ENCODE measurements at places on chromosomes 7 and 10.

DNA sequence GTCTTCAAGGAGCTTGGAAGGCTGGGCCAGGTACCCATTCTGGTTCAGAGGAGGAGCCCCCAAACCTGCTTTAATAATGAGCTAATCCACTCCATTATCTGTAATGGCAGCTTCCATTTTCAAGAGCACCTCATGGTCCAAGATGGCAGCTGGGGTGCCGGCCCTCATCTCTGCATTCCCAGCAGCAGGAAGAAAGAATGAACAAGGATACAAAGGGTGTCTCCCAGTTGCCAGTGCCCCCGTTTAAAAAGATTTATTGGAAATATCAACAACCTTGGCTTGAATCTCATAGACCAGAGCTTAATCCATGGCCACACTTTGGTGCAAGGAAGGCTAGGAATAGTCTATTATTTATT is 8.5 kb downstream of the LAT2 start:
- no peak overlapping the region for H3K27ac ChIP-seq
- no peaks in the 10 kb centered on the region for H3K36me3 ChIP-seq
- H3K4me3 ChIP-seq, result no peak overlapping the region
- no peak for DNase-seq
- no peaks in the 10 kb centered on the region for H3K27me3 ChIP-seq

DNA sequence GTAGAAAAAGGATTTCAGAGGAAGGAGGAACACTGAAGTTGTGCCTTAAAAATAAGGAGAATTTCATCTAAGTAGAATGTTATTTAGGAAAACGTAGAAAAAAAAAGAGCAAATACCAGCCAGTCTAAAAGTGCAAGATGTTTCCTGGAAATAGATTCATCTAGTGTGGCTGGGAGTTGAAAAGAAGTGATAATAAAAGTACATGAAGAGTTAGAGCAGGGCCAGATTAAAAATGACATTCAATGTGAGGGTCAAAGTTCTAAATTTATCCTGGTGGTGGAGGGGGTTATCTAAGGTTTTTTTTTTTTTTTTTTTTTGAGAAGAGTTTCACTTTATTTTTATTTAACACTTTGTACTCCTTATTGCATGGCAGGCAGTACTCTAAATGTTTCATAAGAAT is 289.3 kb downstream of the MDFIC start:
- H3K36me3 ChIP-seq, result no peaks in the 10 kb centered on the region
- H3K27ac ChIP-seq, result no peak overlapping the region
- no peak for DNase-seq

- no peak overlapping the region for H3K27ac ChIP-seq
- H3K36me3 ChIP-seq, result no peaks in the 10 kb centered on the region
- no peak overlapping the region for H3K4me3 ChIP-seq
- no peaks in the 10 kb centered on the region for H3K27me3 ChIP-seq
Measured at GRCh38 chr7:46478046-46478445, 557.0 kb upstream of the IGFBP3 start.

DNA sequence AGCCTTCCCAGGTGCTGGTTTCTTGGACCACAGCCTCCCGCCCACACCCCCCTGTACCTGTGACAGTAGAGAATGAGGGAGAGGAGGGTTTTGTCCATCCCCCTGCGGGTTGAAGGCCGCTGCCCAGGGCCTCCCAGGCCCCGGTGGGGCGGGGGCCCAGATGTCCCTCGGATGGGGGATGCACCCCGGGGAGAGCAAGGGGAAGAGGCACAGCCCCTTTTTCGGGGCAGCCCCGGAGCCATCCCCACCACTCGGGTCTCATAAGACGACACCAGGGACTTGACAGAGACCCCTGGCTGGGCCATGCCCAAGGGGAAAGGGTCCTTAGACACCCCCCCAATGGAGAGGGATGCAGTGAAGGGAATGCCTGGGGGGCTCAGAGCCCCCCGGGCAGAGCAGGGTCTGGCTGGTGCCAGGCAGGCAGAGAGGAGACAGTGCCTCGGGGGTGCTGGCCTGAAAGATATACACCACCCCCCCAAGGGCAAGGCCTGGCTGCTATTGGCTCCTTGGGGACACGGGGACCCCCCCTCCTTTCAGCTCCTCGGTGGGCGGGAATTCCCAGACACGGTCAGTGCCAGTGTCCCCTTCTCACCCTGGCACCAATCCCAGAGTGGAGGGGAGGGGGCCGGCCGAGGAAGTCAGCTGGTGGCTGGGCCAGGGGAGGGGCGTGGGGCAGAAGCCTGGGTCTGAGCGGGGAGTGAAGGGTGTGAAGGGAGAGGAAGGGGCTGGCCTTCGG is 3.7 kb upstream of the SPACDR start:
- DNase-seq, result no peak
- H3K4me3 ChIP-seq, result no peak overlapping the region
- H3K27ac ChIP-seq, result no peak overlapping the region
- H3K4me1 ChIP-seq, result peaks cover 10% of the 10 kb centered on the region
- no peaks in the 10 kb centered on the region for H3K27me3 ChIP-seq

GRCh38 chr7:15508258-15508657 is 53.6 kb downstream of the AGMO start:
- no peaks in the 10 kb centered on the region for H3K4me1 ChIP-seq
- no peak overlapping the region for H3K27ac ChIP-seq
- H3K4me3 ChIP-seq, result no peak overlapping the region
- no peak for DNase-seq
- no peaks in the 10 kb centered on the region for H3K27me3 ChIP-seq

DNA sequence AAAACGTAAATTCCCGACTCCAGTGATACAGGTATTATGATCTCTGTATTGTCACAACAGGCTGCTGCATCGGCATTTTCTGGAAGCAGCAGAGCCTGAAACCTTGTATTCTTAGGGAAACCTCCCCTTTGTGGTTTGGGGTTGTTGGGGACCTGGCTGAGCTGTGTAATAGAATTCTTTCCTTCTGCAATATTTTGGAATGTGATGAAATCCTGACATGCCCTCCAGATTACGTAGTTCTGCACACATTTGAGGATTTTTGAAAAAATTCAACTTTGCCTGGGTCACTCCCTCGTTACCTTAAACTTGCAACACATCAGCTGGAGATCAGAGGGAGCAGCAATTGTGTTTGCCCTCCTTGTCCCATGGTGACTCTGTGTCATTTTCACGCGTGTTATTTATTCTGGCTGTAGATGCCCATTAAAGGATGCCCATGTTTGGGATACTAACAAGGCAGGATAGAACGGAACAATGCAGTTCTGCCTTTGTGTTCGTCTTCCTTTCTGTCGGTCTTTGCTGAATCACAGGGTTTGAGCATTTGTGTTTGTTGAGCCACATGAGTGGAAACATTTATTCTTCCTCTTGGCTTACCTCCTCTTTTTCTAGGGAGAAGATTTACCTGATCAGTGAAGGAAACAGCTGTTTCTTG is 181.7 kb downstream of the TCF7L2 start:
- DNase-seq, result no peak
- H3K27me3 ChIP-seq, result no peaks in the 10 kb centered on the region
- no peaks in the 10 kb centered on the region for H3K4me1 ChIP-seq
- H3K4me3 ChIP-seq, result no peak overlapping the region
- peaks cover 17% of the 10 kb centered on the region for H3K36me3 ChIP-seq
- H3K27ac ChIP-seq, result no peak overlapping the region

GRCh38 chr7:34282271-34282670 is 375.7 kb upstream of the NPSR1 start:
- DNase-seq, result no peak
- H3K27me3 ChIP-seq, result no peaks in the 10 kb centered on the region
- no peaks in the 10 kb centered on the region for H3K36me3 ChIP-seq
- no peak overlapping the region for H3K4me3 ChIP-seq

GRCh38 chr7:77442636-77443035 is 26.5 kb upstream of the GSAP start:
- DNase-seq, result no peak
- H3K27me3 ChIP-seq, result no peaks in the 10 kb centered on the region
- H3K4me3 ChIP-seq, result no peak overlapping the region
- H3K27ac ChIP-seq, result no peak overlapping the region

DNA sequence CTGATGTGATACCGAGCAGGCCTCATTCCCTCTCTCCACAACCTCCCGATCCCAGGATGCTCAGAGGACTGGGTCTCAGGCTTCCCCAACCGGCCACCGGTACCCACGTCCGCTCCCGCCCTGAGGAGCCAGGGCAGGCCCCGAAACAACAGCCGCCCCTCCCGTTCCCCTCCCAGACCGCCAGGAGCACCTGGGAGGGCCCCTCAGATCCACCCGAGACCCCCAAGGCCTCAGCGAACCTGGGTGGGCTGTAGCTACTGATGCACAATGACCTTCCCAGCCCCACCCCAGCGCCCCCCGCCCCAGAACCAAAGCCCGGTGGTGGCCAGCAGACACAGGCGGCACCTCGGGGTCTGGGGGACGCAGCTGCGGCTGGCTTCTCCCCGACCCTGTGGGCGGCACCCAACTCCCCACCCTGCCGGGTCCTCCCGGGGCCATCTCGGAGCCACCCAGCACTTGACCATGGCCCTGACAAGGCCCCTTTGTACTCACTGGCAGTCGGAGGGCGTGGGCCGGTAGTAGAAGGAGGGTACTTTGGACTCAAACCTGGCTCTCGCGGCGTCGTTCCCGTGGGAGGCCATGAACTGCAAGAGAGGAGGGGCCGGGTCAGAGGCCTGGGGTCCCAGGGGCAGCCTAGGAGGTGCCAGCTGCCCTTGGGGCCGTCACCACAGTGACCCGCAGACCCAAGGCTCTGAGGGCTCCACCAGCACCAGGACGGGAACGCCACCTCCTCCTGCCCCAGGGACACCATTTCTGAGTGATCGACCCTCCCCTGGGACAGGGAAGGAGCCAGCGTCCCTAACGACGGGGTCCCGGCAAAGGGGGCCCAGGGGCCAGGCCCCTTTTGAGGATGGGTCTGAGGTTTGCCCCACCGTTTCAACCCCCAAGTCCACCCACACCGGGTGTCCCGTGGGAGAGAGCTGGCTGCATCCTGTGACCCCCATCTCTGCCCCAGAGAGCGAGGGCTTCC is 28.1 kb downstream of the ADAP1 start:
- H3K27me3 ChIP-seq, result no peaks in the 10 kb centered on the region
- peak overlapping the region; percentile 2 for H3K4me3 ChIP-seq
- peaks cover 18% of the 10 kb centered on the region for H3K36me3 ChIP-seq
- H3K4me1 ChIP-seq, result peaks cover 60% of the 10 kb centered on the region

GRCh38 chr10:84603971-84604370 is 275.6 kb downstream of the CCSER2 start:
- DNase-seq, result no peak
- no peaks in the 10 kb centered on the region for H3K27me3 ChIP-seq
- no peaks in the 10 kb centered on the region for H3K4me1 ChIP-seq
- no peak overlapping the region for H3K4me3 ChIP-seq

DNA sequence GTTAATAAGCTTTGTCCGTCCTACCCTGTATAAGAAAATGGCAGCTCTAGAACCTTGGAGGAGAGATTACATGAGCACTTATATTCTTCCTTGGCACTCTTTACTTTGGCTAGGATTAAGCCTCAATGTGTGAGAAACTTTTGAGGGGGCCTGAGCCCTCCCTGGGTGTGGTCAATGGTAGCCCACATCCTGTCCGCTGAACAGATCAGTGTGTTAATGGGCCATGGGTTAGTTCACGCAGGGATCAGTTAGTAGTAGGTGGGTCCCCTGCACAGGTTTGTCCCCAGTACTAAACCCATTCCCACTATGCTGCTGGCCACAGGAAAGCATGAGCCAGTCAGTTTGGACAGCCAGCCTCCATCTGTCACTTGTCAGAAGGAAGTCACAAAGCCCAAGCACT is 20.2 kb upstream of the IKZF1 start:
- no peaks in the 10 kb centered on the region for H3K4me1 ChIP-seq
- DNase-seq, result no peak
- H3K27me3 ChIP-seq, result no peaks in the 10 kb centered on the region
- no peaks in the 10 kb centered on the region for H3K36me3 ChIP-seq
- no peak overlapping the region for H3K27ac ChIP-seq

DNA sequence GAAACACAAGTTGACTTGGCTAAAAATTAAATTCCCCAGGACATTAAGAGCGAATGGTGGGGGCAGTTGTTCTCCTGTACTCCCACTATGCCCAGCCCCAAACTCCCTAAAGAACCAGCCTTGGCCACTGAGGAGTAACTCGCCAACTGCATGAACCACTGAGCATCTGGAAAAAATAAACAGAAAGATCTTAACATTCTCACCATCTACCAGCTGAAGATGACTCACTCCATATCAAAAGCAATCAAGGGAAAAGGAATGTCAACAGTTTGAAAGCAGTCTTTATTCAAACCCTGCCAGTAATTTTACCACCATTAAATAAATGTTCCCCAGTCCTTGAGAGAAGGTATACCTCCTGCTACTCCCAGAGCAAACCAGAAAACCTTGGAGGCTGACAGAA is 45.4 kb downstream of the CTTNBP2 start:
- no peaks in the 10 kb centered on the region for H3K36me3 ChIP-seq
- no peaks in the 10 kb centered on the region for H3K27me3 ChIP-seq
- DNase-seq, result no peak

GRCh38 chr10:130775311-130775710 is 536.2 kb downstream of the TCERG1L start:
- H3K36me3 ChIP-seq, result no peaks in the 10 kb centered on the region
- no peaks in the 10 kb centered on the region for H3K4me1 ChIP-seq
- no peak overlapping the region for H3K27ac ChIP-seq

DNA sequence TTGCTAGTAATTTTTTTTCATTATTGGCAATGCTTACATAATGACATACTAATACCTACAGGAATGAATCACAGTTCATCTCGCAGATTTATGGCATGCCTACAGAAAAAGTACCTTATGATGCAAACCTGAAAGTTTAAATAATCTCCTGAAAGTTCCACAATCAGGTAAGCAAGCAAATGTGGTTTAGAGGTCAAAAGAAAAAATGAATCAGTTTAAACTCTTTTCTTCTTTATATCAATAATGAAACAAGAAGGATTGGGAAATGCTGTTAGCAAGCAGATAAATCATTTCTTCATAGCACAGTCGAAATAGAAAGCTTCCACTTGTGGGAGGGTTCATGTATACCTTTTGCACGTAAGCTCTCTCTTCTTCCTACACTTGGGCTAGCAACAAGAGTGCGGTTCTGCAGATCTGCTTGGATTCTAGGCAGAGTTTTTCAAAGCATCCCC is 53.7 kb upstream of the MTPN start:
- no peak overlapping the region for H3K4me3 ChIP-seq
- no peaks in the 10 kb centered on the region for H3K4me1 ChIP-seq
- H3K36me3 ChIP-seq, result no peaks in the 10 kb centered on the region
- H3K27ac ChIP-seq, result no peak overlapping the region
- H3K27me3 ChIP-seq, result no peaks in the 10 kb centered on the region

DNA sequence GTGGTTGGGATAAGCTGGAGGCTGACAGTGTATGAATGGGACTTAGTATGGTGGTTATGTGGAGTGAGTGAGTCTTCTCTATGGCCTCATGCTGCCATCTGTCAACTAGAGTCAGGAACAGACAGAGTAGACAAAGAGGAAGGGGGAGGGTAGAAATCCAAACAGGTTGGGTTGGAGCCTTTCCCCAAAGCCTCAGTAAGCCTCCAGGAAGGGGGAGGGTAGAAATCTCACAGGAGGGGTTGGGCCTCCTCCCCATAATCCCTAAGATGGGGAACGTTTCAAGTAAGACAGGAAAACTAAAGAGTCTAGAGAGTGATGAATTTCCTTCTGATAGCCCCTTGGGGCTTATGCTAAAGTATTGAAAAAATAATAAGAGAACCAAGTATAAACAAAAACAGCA is 2.0 kb upstream of the AKR1B15 start:
- no peak overlapping the region for H3K27ac ChIP-seq
- H3K4me1 ChIP-seq, result no peaks in the 10 kb centered on the region
- no peak overlapping the region for H3K4me3 ChIP-seq
- peaks cover 2% of the 10 kb centered on the region for H3K27me3 ChIP-seq
- DNase-seq, result no peak

- DNase-seq, result no peak
- no peaks in the 10 kb centered on the region for H3K4me1 ChIP-seq
- H3K36me3 ChIP-seq, result no peaks in the 10 kb centered on the region
- no peak overlapping the region for H3K27ac ChIP-seq
Measured at GRCh38 chr7:97819161-97819560, 53.0 kb downstream of the ASNS start.

- peaks cover 4% of the 10 kb centered on the region for H3K36me3 ChIP-seq
- H3K27me3 ChIP-seq, result no peaks in the 10 kb centered on the region
- no peak overlapping the region for H3K27ac ChIP-seq
- no peak overlapping the region for H3K4me3 ChIP-seq
Measured at GRCh38 chr10:116989439-116989838, 15.5 kb downstream of the SHTN1 start.
